Stimulated activated CD8-positive, alpha-beta memory T cell treated with anti-CD3 and anti-CD28 coated beads, Interleukin-2, amount 100 ng/mL, for 1 hour (primary cell): ENCODE measurements at places on chromosomes 2 and 18.

DNA sequence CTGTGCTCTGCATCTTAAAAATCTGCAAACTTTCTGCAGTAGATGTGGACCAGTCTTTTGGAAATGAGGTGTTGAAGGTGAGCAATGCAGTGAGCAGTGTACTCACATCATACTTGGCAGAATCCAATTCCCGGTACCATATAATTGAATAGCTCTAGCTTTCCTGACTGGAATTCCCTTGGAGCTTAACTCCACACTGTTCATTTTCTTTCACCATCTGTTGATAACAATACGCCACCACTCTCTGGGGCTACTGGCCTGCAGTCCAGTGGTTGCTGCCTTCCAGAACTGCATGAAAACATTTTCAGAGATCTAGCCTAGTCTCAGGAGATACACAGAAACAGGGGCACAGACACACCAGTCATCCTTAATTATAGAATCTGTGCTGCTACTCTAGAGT lies 820.0 kb upstream of the NXPH2 start:
- DNase-seq = no peak

GRCh38 chr2:216819055-216819454 lies 40.8 kb downstream of the TNP1 start:
- DNase-seq = no peak

- no peak for DNase-seq
Observed at GRCh38 chr18:11585596-11585995, 23.8 kb upstream of the SLC35G4 start.

DNA sequence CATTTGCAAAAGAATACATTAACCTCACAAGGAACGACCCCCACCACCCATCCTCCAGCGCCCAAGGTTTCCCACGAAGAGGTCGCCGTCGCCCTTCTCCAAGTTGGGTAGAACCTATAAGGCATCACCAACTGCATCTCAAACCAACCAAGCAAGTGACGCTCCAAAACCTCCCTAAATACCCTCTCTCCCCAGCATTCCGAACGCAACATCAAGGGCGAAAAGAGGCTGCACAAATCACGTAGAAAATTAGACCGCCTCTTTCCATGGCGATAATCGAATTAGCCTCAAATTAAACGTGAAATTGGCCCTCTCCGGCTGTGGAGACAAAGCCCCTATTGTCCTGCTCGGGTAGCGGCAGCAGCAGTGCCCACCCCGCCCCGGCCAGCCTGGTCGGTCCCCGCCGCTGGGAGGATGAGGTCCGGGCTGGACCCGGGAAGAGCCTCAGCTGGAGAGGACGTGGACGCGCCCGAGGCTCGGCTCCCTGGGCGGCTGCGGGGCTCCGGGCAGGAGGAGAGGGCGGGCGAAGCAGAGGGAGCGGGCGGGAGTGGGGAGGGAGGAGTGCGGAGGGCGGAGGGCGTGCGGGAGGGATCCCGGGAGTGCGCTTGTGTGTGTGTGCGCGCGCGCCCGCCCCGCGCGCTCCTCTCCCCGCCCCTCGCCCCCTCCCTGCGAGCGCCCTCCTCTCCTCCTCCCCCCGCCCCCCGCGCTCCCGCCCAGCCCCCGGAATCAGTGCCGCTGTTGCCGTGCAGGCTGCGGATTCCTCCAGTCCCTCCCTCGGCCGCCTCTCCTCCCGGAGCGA lies at the start of gene SPTBN1:
SPTBN1 (plus strand) TSS at position 765 of the 799 bp plus-strand sequence. CDS start 70,092 bp downstream, outside the sequence.
- no peak for DNase-seq

DNA sequence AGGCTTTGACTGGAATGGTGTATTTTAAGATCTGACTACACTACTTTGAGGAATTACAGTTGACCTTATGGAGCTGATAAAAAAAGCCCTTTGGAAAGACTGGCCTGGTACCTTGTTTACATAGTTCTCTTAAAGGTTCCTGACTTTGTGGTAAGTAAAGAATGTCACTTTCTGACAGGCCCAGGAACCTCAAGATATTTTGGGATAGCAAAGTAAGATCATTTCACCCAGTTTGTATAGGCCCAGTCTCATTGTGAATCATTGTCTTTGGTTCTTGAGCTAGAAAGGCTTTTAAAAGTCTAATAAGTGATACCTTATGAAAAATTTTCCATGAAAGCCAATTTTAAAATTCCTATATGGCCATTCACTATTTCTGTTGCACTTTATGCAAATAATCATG lies 316.3 kb upstream of the LRRTM4 start:
- DNase-seq = no peak

- no peak for DNase-seq
Observed at GRCh38 chr2:19138264-19138825, 220.1 kb downstream of the OSR1 start.

GRCh38 chr2:60530660-60531281 lies 22.7 kb downstream of the BCL11A start:
- DNase-seq = no peak

DNA sequence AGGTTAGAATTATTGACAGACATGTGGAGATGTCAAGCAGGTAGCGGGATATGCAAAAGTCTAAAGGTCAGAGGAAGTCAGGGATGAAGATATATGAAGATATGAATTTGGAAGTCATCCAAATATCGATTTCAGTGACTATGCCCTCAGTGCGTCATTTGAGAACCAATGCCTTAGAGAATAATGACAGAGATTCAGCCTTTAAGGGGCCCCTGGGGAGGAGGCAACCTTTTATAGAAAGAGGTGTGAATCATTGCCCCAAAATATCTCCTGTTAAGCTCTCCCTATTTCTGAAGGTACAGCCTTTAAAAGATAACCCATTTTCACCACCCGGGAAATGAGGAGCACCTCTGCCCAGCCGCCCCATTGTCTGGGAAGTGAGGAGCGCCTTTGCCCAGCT lies 223.4 kb downstream of the NCKAP5 start:
- no peak for DNase-seq

GRCh38 chr2:171986778-171987177 lies 13.0 kb upstream of the METAP1D start:
- DNase-seq = no peak

- DNase-seq = no peak
Observed at GRCh38 chr2:147789287-147789686, 55.5 kb upstream of the ACVR2A start.

DNA sequence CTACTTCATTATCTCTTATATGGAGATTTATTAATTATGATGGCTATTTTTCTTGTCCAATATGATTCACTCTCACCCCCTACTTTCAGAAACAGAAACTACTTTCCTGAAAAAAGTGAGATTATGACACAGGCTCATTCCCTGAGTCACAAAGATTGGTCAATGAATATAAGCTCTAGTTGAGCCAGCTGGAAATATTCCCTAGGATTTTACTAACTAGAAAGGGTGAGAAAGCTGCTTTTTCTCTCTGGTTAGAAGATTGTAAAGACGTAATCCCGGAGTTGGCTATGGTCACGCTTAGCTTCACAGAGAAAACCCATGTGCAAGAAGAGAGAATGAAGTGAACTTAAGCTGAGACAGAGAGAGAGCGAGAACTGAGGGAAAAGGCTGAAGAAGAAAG lies 223.7 kb upstream of the SMAD7 start:
- DNase-seq = no peak

GRCh38 chr18:55485666-55486065 lies 102.3 kb downstream of the TCF4 start:
- DNase-seq = no peak

DNA sequence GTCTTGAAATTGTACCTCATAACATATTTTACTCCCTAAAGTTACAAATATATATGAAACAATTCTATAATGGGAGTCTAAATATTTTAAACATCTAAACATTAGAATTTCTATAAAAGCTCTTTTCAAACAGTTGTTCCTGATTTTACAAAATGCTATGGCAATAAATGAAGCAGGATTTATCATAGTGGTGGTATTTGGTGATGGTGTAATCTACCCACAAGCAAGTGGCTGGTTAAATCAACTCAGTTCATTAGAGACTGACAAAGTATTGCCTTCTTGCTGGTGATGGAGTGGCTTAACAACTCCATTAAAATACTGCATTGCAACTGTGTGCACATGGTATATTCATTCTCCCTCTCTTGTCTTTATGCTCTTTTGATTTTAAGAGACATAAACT lies 138.9 kb downstream of the PMAIP1 start:
- no peak for DNase-seq

DNA sequence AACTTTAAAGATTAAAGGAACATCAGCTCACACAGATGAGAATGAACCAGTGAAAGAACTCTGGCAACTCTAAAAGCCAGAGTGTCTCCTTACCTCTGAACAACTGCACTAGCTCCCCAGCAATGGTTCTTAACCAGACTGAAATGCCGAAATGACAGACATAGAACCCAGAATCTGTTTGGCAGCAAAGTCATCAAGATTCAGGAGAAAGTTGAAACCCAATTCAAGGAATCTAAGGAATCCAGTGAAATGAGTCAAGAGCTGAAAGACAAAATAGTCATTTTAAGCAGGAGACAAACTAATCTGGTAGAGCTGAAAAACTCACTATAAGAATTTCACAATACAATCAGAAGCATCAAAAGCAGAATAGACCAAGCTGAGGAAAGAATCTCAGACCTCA lies 72.0 kb downstream of the STRADB start:
- no peak for DNase-seq

DNA sequence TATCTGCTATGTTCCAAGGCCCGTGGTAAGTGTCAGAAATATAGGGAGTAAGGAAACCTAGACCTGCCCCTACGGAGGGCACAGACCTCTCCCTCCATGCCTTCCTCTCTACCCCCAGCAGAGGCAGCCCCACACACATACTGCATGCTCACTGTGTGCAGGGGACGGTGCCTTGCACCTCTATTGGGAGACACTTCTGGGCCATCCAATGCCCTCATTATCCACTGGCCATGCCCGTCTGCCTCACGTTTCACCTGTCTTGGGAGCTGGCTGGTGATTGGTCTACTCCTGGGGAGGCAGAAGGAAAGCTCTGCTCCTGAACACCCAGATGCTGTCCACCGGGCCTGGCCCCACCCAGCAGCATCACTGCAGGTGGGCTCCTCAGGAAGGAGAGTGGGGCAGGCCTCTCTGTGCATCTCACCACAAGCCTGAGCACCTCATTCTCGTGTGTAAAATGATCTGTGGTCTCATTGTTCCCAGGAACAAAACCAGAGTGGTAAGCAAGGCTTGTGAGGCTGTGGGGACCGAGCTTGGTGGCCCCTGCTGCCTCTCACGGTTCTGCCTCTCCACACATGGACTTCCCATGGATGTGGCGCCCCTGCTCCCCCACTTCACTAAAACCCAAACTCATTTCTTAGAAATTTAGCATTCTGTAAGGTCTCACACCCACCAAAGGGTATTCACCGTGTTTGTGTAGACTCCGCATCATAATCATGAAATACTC lies 312.5 kb upstream of the HS6ST1 start:
- DNase-seq = no peak
